Activated CD4-positive, alpha-beta T cell treated with anti-CD3 and anti-CD28 coated beads, Interleukin-2, amount 10 ng/mL, durations not matched to agents 7 days and 5 days (primary cell): ENCODE measurements at places on chromosomes 5 and 9.

- peak; percentile 14 for DNase-seq
These were observed 13.9 kb downstream of the TLR4 start for GRCh38 chr9:117718085-117718484.

DNA sequence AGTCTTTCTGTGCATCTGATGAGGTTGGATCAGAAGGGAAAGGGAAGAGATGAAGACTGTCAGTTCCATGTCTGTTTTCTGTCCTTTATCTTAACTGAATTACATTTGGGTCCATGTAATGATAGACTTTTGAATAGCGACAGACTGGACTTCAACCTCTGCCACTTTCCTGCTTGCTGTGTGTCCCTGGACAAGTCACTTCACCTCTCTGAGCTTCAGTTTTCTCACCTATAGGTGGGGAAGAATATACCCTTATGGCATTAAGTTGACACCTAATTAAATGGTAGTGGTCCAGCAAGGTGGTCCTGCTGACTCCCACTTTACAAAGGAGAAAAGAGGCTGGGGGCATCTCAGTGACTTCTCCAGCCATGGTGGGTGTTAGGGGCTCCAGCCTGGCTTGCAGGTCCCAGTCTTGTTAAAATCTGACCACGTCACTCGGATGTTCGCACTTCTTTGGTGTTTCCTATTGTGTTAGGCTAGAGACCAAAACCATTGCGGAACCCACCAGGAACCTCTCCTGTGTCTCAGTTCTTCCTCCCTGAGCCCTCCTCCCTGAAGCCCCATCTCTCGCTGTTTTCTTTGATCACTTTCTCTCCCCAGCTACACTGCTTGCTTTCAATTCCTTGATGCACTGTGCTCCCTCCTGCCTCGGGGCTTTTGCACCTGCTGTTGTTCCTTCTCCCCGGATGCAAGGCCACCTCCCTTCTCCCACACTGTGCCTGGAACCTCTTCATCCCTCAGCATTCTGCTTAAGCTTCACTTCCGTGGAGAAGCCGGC lies 256.5 kb downstream of the NSG2 start:
- no peak for DNase-seq

DNA sequence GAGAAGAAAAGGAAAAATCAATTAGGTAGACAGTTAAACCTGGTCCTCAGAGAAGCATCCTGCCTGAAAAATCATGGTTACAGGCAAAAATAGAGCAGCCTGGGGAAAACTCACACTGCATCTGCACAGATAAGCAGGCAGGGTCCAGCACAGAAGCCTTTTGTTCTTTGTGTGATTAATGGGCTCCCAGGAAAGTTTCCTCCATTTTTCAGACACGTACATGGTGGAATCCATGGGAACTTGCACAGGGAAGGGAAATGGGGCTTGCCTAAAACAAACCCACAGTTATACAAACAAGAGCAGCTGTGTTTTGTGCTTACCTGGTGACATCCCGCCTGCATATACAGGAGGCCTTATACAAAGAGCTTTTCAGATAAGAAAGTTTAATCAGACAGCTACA lies 243.9 kb upstream of the ATP10B start:
- no peak for DNase-seq

GRCh38 chr5:150486402-150487198 lies 21.3 kb upstream of the NDST1 start:
- DNase-seq = peak; percentile 14

- DNase-seq = no peak
These were observed 366.8 kb downstream of the CYLC2 start for GRCh38 chr9:103361906-103362305.

DNA sequence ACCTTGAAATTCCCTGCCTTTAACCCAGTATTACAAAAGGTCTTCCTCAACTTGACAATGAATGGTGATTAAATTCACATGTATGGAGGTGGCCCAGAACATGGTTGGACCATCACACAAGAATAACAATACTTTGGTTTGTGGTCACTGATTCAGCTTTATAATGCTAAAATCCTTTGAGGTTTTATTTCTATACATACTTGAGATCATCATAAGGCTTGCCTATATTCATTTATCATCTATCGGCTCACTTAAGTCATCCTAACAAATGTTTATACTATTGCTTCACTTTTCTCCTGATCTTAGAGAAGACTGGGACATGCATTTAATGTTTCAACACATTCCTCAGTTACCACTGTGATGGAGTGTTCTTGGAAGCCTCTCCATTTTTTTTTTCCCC lies 191.3 kb downstream of the DMAC1 start:
- no peak for DNase-seq

- no peak for DNase-seq
These were observed 54.1 kb downstream of the IPPK start for GRCh38 chr9:92615790-92616189.

DNA sequence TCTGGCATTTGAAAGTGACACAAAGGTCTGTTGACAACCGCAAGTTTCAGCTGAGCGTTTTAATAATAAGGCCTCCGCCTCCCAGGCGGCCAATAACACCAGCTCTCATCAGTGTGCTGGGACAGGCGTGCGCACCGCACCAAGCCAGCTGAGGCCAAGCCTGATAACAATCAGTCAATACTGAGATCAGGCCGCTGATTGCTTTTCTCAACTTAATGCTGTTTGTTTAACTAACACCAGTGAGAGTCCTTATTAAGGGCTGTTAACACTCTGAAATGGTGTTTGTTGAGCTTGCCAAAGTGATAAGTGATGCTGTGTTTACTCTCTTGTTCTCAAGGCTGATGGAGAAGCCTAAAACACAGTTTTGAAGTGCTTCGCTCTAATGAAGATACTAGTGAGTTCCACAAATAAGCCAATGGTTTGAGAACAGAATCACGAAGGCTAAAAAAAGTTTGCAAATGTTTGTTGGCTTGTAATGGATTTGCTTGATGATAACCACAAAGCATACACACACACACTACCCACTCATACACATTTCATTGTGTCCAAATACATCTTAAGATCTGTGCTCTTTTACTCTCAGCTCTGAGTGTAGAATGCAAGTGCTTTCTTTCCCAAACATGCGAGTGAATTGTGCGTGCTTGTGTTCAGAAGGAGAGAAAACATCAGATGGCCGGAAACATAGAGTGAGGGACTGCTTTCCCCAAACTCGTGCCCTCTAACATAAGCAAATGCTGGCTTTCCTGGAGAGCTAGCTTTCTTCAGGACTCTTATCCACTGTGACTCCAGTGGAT lies 330.4 kb upstream of the KLF4 start:
- no peak for DNase-seq
